ENCODE measurements at places on chromosomes 13 and 19. TPM values are rescaled to one million over a fixed set of nuclear protein-coding genes. Genes with fewer than 3 reads are reported as not detected.

- H3K36me3 ChIP-seq, result no peaks in the 10 kb centered on the region
- peaks cover 11% of the 10 kb centered on the region for H3K27me3 ChIP-seq
- no peak for DNase-seq
These were observed 27.5 kb upstream of the SERPINE3 start for GRCh38 chr13:51311957-51312520.

GRCh38 chr13:112213467-112214255, 146.7 kb downstream of the SOX1 start:
- H3K4me1 ChIP-seq, result peaks cover 4% of the 10 kb centered on the region
- no peak for DNase-seq
- peaks cover 34% of the 10 kb centered on the region for H3K27me3 ChIP-seq
- H3K27ac ChIP-seq, result no peak overlapping the region
- H3K4me3 ChIP-seq, result no peak overlapping the region

DNA sequence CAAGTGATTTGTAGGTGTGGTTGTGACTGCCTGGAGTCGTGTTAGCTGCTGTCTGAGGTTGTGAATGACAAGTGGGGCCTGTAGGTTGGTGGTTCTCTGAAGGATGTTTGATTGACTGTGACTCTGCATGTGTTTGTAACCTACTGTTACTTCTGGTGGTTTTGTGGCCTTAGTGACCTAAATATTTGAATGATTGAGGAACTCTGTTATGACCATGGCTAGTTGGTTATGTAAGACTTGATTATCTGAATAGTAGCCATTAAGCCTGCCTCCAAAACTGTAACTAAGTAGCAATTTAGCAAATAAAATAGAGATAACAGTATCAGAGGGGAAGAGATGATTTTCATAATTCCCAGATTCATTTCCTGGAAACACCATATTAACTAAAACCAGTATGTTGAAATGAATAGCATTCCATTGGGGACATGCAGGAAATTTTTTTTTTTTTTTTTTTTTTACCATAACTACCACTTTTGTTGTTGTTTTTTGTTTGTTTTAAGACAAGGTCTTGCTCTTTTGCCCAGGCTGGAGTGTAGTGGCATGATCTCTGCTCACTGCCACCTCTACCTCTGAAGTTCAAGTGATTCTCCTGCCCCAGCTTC, 865 bp downstream of the ZNF382 start:
- H3K4me1 ChIP-seq, result peaks cover 13% of the 10 kb centered on the region
- peaks cover 3% of the 10 kb centered on the region for H3K36me3 ChIP-seq
- peak overlapping the region; percentile 89 for H3K27ac ChIP-seq
- DNase-seq, result no peak

LGALS4 gene
- total RNA-seq, result 3.7 TPM

AMER2 gene
- 0.07 TPM for total RNA-seq

DNA sequence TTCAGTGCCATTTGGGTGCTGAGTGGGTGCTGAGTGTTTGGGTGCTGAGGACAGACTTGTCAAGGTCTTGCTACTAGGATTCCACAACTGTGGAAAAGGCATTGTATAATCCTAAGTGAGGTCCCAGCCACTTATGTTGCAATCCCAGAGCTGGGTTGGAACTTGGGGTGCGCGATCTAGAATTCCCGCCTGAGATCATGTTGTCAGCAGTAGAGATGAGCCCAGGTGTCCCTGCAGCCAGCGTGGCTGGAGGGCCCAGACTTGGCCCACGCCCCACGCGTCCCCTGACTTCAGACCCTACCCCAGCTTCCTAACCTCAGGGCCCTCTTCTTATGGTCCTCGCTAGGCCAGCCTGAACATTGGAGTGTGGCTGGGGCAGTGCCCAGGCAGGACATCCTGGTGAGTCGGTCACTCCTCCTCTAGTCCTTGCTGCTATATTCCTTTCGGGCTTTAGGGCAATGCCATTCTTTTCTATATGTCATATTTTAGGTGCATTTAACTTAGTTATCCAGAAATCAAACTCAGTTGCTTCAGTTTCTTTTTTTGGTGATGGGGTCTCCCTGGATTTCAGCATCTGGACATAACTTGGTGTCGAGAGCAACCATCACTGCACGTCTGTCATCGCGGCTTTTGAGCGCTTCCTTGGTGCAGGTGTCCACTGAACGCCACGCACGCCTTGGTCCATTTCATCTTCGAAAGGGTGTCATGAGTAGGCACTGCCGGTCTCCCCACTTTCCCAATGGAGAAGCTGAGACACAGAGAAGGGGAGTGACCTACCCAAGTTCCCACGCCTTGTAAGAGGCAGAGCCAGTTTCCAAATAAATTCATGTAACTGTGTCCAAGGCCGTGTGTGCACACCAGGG, 46.4 kb upstream of the F7 start:
- H3K27ac ChIP-seq, result no peak overlapping the region
- no peak overlapping the region for H3K4me3 ChIP-seq
- DNase-seq, result no peak
- peaks cover 4% of the 10 kb centered on the region for H3K36me3 ChIP-seq
- H3K27me3 ChIP-seq, result no peaks in the 10 kb centered on the region

GPR32 gene
- total RNA-seq, result not detected

TJP3 gene
- total RNA-seq, result 36.3 TPM

CYP4F2 gene
- total RNA-seq, result not detected

GRCh38 chr19:35247526-35248309, 1.1 kb upstream of the LSR start:
- peaks cover 10% of the 10 kb centered on the region for H3K36me3 ChIP-seq
- peaks cover 22% of the 10 kb centered on the region for H3K4me1 ChIP-seq
- no peaks in the 10 kb centered on the region for H3K27me3 ChIP-seq
- peak overlapping the region; percentile 97 for H3K4me3 ChIP-seq

DNA sequence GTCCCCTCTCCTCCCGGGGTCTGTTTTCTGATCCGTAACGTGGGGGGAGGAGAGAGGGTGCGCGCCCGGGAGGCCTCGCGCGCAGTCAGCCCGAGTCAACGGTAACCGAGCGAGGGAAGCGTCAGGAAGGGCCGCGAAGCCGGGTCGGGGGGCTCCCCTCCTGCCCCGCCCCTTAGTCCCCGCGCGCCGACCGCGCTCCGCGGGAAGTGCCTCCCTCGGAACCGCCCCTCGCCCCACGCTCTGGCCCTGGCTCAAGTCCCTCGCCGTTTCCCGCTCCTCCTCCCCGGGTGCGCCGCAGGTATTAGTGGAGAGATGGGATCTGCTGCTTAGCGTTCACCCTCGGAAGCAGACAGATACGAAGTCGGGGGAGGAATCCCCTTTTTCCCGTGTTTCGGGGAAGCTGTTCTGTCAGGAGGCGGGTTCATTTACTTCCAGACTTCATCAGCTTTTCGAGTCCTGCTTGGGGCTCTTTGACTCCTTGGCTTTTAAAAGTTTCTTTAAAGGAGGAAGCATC, 770 bp downstream of the HNRNPM start:
- H3K4me1 ChIP-seq, result peaks cover 44% of the 10 kb centered on the region
- H3K4me3 ChIP-seq, result peak overlapping the region; percentile 95
- no peaks in the 10 kb centered on the region for H3K27me3 ChIP-seq
- peaks cover 13% of the 10 kb centered on the region for H3K36me3 ChIP-seq
- DNase-seq, result peak; percentile 47
- H3K27ac ChIP-seq, result peak overlapping the region; percentile 98

DNA sequence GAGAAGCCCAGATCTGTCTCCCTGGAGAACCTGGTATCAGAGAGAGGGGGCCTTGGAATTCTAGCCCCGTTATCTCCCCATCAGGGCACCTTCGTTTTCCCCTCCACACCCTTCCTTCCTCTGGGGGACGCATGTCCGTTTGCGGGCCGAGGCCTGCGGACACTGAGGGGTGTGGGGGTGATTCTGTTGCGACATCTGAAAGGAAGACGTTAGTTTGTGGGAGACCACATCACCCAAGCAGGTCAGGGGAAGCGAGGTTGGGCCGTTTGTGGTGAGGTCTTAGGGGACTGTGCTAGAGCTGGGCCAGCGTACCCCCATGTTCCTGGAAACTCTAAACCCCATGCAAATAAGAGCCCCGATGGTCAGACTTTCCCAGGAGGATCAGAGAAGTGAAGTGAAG, 3.7 kb upstream of the HSH2D start:
- DNase-seq, result no peak
- peaks cover 3% of the 10 kb centered on the region for H3K36me3 ChIP-seq
- H3K27ac ChIP-seq, result no peak overlapping the region
- no peak overlapping the region for H3K4me3 ChIP-seq

DNA sequence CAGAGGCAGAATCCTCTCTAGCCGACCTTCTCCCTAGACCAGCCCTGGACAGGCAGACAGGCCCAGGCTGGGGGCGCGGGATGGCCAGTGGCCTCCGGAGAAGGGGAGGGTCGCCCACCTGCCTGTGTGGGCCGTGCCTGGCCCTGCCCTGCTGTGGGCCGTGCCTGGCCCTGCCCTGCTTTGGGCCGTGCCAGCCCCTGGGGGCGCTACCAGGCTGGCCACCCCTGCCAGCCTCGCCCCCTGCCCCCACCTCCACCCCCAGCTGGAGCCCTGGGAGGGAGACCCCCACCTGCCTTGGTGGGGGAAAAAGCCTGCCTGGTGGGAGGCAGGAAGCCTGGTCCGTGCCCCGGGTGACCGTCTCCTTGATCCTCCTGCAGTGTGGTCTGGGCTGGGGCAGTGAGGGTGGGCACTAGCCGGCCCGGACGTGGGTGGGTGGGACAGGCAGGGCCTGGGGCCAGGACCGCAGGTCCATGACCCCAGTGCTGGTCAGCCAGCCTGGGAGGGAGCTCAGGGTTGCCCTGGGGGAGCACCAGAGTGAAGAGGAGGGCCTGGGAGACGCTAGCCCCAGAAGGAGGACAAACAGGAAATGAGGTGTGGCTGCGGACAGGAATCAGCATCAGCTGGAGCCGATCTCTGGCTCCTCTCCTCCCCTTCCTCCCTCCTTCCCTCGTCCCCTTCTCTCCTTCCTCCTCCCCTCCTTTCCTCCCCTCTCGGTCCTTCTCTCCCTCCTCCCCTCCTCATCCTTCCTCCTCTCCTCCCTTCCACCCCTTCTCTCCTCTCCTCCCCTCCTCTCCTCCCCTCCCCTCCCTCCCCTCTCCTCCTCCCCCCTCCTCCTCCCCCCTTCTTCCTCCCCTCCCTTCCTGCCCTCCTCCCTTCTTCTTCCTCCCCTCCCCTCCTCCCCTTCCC, 5.1 kb upstream of the MKNK2 start:
- no peak for DNase-seq
- H3K27me3 ChIP-seq, result no peaks in the 10 kb centered on the region

- no peaks in the 10 kb centered on the region for H3K4me1 ChIP-seq
- H3K27me3 ChIP-seq, result no peaks in the 10 kb centered on the region
- no peak overlapping the region for H3K4me3 ChIP-seq
- H3K36me3 ChIP-seq, result peaks cover 4% of the 10 kb centered on the region
- H3K27ac ChIP-seq, result no peak overlapping the region
These were observed 413.0 kb downstream of the PCDH20 start for GRCh38 chr13:61002686-61003085.

CEACAM19 gene
- total RNA-seq, result 25.8 TPM

All from progenitor cell of endocrine pancreas (in vitro differentiated cells).